Stimulated activated CD8-positive, alpha-beta memory T cell treated with anti-CD3 and anti-CD28 coated beads, Interleukin-15, amount 100 ng/mL, for 4 hours (primary cell): ENCODE measurements at places on chromosomes 6 and 20.

DNA sequence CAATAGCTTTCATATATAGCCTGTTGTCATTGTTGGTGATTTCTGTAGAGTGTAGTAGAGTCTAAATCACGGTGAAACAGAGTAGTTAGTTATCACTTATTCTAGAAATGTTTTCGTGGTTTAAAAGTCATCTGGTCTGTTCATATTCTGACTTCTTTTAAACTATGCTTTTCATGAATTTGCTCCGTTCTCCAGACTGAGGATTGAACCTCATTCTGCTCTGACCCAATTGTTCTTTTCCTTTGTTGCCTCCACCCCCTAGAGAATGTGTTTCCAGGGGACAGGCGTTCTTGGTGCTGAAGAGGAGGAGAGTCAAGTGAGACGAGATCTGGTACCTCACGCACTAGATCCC, 748 bp upstream of the ZNF292 start:
- DNase-seq: no peak

GRCh38 chr20:7723284-7723683, 217.0 kb downstream of the HAO1 start:
- no peak for DNase-seq

DNA sequence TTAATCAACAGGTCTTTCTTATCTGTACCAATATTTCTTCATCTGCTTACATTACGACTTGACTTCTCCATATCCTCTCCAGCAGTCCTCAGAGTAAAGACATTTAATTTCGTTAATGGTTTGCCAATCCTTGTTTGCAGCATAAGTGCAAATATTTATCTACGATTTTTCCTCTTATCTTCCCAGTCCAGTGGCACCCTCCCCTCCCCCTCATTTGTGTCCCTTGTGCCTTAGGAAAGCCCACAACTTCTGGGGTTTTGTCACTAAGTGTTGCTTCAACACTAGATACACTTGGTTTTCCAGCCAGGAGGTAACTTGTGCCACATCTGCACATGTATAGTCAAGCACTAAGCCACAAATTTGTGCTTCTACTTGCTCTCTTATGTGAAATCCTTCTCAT, 327.2 kb downstream of the CBLN4 start:
- DNase-seq: no peak

GRCh38 chr20:48295445-48295903, 510.2 kb upstream of the SULF2 start:
- DNase-seq: no peak

DNA sequence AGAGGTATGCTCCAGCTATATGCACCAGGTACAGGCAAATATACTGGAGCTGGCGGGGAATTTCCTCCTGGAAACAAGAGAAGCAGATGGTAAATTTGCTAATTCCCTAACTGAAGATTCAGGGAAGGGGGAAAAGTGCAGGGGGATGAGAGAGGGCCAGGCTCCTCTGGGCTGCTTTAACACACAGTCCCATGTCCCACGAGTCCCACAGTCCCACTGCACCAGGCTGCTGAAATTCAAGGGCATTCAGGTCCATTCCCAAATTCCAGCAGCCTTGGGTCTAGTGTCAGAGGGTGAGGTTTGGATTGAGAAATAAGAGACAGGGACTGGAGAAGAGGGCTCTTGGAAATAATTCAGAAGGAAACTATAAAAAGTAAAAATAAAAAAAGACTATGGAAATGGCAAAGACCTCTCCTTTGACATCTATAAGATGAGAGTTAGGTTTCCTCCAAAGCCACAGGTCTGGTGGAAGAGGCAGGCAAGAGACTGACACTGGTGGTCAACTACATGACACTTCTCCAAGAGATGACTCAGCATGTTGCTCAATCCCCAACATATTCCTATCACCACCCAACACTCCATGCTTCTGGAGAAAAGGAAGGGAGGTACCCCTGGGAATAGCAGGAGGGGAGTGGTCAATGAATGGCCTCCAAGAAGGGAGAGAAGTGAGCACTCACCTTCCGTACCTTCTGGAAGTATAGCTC, 69.2 kb downstream of the TRAM2 start:
- no peak for DNase-seq

GRCh38 chr6:119966484-119966883, 616.9 kb upstream of the MAN1A1 start:
- no peak for DNase-seq

DNA sequence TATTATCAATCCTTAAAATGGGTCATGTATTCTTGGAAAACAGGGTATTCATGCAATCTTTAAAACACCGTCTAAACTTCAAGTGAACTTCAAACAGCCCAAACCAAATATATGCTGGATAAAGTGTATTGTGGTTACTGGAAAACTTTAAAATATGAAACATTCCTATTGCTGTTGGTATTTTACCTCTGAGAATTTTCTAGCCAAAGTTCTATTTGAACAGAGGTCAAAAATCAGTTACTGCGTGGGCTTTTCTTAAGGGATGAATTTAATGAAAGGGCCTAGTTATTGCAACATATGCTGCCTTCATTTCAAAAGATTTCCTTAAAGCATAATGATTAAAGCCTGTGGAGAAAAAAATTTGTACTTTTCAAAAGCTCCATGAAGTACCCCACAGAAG, 436.0 kb downstream of the PLCB1 start:
- no peak for DNase-seq

GRCh38 chr20:8132484-8133309, 631 bp downstream of the PLCB1 start:
- no peak for DNase-seq

DNA sequence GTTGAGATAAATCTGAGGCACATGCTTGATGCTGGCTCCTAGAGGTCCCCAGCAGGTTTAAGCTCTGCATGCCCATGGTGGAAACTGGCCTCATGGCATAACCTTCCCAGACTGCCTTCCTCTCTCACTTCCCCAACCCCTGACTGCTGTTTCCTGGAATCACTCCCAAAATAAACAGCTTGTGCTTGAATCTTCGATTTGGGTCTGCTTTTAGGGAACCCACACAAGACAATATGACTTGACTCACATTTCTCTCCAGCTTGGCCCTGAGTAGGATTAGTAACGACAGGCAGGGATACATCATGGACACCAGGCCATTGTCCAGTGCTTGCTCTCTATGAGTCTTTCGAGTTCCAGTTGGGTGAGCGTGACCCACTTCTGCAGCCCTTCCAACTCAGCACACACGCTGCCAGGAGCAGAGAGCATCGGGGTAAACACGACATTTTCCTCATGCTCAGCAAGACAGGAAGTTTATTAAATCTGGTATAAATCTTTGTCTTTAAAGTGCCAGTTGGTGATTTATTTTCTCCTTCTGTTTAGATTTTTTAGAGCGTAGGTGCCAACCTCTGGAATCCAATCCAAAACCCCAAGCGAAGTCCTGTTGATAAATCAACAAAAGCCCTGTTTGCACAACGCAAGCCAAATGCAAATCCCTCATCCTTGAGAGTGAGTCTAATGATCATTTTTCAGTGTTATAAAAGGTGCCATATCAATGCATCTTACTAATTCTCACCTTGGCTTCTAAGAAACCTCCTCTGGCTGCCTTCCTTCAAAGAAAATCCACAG, 135.0 kb downstream of the FOXA2 start:
- no peak for DNase-seq

DNA sequence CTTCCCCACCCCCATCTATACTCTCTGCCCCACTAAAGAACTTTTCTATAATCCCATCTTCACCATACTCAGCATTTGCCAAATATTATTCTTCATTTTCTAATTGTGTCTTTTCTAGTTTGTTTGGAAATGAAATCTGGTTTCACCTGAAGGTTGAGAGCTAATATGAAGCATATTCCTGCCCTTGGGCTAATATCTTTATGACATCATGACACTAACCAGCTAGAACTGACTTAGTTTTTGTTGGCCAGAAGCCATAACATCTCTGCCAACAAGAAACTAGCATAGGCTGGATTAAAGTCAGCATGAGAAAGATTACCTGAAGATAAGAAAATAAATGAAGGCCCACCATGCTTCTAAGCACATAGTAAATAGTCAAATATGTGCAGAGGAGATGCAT, 16.7 kb downstream of the UNC5CL start:
- DNase-seq: no peak

- no peak for DNase-seq
These were observed 142.4 kb downstream of the ZFP64 start for GRCh38 chr20:52049001-52049731.

DNA sequence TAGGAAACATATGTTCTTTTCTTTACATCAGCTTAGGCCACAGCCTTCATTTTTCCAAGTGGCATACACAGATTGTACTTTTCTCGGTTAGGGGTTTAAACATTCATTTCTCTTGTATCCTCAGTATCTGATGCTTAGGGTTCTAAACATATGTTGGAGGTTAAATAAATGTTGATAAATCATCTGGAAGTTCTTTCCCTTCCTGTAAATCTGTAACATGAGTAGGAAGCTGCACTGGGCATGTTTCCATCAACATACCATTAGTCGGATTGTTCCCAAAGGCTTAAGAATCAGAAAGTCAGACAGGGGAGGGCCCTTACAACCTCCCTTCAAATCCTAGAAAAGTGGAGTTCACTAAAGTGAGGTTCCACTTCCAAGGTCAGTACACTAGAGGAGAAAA, 54.8 kb upstream of the BCLAF1 start:
- no peak for DNase-seq

DNA sequence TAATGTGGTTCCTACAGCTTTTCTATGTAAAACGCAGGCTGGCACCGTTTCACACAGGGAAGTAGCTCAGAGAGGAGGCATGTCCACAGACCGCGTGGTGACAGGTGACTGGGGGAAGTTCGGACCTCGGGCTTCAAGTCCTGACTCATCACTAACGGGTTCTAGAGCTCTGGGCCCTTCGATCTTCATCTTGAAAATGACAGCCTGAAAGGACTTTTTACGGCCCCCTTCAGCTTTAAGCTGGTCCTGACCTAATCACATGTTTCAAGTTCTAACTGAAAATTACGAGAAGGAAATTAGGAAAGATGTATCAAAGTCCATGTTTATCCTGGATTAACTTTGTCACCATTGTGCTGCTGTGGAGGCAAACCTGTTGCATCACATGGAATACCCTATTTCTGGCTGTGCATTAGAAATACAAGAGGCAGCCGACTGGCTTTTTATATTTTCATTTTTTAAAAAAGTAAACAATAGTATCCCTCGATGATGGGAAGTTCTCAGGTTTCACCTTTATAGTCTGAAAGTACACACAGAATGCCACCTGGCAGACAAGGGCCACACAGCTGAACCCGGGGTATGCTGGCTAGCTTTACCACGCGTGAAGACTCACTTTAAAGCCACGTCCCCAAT, 2.0 kb downstream of the MAN1A1 start:
- DNase-seq: peak; percentile 10

- DNase-seq: peak; percentile 80
These were observed 40.1 kb downstream of the OR2B2 start for GRCh38 chr6:27871924-27872638.

DNA sequence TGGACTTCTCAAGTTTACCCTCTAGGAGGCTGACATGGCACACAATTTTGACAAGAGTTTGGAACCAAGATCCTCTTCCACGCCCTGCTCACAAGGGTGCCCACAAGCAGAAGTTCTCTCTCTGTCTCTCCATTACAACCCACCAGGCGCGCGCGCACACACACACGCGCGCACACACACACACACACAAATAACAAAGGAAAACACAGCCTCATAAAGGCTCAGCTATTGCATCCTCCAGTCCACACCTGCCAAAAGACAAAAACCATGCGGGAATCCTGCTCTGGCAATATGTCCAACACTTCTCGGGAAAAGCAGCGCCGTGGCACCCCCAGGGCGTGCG, 870 bp downstream of the PAK5 start:
- no peak for DNase-seq

DNA sequence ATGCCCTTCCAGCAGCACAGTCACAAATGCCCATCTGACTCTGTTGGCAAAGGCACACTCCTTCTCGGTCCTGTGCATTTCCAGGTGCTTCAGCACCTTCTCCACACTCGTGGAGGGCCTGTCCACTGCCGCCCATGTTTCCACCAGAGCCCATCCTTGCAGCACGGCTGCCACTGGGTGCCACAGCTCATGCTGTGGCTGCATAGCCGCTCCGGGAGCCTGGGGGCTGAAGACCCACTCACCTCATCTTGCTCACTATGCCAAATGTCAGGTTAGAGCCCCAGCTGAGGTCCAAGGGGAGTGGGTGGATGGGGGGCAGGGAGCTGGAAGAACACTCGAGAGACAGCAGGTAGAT, 6.9 kb downstream of the ZKSCAN3 start:
- DNase-seq: no peak

DNA sequence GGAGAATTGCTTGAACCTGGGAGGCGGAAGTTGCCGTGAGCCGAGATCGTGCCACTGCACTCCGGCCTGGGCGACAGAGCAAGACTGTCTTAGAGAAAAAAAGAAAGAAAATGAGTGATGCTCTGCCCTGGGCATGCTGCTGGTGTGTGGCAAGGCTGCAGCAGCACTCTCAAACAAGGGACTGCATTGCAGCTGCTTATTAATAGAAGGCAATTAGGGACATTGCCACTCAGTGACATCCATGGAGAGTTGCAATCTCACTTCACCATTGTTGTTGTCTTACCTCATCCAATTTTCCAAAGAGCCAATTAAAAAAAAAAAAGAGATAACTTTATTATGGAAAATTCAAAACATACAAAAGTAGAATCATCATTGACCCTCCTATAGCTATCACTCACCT, 131.1 kb downstream of the LRRC1 start:
- no peak for DNase-seq

DNA sequence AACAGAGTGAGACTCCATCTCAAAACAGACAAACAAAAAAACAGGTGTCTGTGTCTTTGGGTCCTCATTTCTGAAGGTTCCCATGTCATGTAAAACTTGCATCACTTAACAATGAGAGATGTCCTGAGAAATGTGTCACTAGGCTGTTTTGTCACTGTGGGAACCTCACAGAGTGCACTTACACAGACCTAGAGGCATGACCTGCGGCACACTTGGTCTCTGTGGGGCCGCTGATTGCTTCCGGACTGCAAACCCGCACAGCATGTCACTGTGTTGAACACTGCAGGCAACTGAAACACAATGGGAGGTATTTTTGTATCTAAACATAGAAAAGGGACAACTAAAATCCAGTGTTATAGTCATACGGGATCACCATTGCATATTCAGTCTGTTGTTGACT, 42.3 kb upstream of the TMEM181 start:
- no peak for DNase-seq

- DNase-seq: no peak
These were observed 34.1 kb downstream of the CDS2 start for GRCh38 chr20:5160882-5161281.

DNA sequence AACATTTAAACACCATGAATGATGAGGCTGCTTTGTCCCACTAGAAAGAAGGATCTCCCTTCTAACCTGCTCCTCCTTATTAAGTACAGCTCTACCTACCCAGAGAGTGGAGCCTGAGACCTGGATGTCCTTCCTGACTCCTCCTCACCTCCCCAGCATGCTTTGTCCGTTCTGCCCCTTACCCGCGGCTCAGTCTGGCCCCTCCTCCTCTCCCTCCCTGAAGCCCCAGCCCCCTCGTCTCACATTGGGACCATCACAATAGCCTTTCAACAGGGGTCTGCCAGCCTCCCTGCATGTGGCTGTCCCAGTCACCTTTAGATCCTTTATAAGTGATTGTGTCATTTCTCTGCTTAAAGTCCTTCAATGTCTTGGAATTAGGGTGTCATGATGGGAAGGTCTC, 72.5 kb downstream of the DZANK1 start:
- DNase-seq: no peak
